ENCODE measurements at places on chromosomes 4 and X.

GRCh38 chr4:183478926-183479325 lies 25.9 kb upstream of the ING2 start:
- no peaks in the 10 kb centered on the region for H3K4me1 ChIP-seq
- H3K27ac ChIP-seq, result no peak overlapping the region
- DNase-seq, result no peak
- H3K36me3 ChIP-seq, result no peaks in the 10 kb centered on the region
- no peak overlapping the region for H3K4me3 ChIP-seq

- no peak overlapping the region for H3K27ac ChIP-seq
- H3K36me3 ChIP-seq, result no peaks in the 10 kb centered on the region
- no peak overlapping the region for H3K4me3 ChIP-seq
- no peak for DNase-seq
- peaks cover 13% of the 10 kb centered on the region for H3K4me1 ChIP-seq
These were observed 515.7 kb downstream of the BCOR start for GRCh38 chrX:39582091-39582490.

DNA sequence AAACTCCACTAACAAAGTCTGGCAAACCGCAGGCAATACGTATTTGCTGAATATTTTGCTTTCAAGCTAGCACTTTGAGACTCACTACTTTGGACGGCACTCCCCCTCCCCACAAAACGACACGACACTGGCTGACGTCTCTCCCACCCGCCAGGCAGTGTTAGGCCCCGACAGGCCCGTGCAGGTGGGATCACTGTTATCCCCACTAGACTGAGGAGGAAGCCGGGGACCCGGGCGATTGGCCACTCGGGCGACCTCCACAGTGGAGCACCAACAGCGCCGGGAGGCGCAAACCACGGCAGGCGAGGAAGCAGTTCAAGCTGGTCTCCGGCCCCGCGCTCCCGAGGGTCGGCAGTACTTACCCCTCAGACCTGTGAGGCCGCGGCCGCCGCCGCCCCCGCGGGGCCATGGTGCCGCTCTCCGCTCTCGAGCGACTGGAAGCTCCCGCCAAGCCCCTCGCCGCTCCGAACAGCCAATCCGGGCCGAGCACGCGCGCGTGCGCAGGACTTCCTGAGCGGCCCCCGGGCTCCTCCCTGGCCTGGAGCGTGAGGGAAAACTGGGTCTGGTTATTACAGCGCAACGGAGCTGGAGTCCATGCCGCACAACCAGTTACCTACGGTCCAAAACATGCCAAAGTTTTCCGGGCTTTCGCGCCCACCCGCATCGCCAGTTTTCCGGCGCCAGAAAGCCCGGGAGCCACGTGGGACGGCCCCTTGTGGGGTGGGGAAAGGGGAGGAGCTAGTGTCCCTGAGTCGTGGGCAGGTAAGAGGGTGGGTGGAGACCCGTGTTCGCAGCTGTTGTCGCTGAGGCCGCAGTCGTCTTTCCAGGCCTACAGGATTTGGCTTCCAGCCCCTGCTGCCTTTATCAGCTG lies at the start of gene CENPU:
CENPU (minus strand) TSS at position 443 of the 871 bp plus-strand sequence; CDS start at position 409, 34 bp downstream.
- DNase-seq, result peak; percentile 97
- H3K27ac ChIP-seq, result peak within 1 kb of the TSS; percentile 96
- peak within 1 kb of the TSS; percentile 96 for H3K4me3 ChIP-seq
- peaks cover 50% of the 10 kb centered on the region for H3K4me1 ChIP-seq

- H3K27ac ChIP-seq, result no peak overlapping the region
- H3K4me3 ChIP-seq, result no peak overlapping the region
- DNase-seq, result no peak
- H3K4me1 ChIP-seq, result no peaks in the 10 kb centered on the region
These were observed 645.9 kb upstream of the INTU start for GRCh38 chr4:126986828-126987227.

GRCh38 chr4:3703343-3703676 lies 62.9 kb upstream of the ADRA2C start:
- no peak overlapping the region for H3K27ac ChIP-seq
- no peak for DNase-seq
- H3K27me3 ChIP-seq, result peaks cover 15% of the 10 kb centered on the region
- H3K4me3 ChIP-seq, result no peak overlapping the region

GRCh38 chr4:11209826-11210225 lies 218.9 kb downstream of the HS3ST1 start:
- no peaks in the 10 kb centered on the region for H3K4me1 ChIP-seq
- H3K27ac ChIP-seq, result no peak overlapping the region
- no peak for DNase-seq

DNA sequence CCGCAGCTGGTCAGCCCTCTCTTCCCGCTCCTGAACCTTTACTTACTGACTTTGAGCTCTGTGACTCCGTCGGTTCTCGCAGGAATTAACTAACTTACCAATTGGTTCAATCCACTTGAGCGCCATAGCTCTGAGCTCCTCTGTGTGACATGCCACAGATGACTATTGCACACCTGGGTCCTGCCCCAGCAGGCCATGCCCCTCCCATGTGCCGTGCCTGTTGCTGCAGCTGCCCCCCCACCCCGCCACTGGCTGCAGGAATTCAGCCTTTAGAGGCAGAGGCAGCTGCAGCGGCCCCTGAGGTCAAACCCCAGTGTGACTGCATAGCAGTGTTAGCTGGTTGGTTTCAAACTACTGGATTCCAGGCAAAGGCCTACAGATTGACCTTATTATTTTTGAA lies 70.6 kb downstream of the MTMR1 start:
- peaks cover 5% of the 10 kb centered on the region for H3K36me3 ChIP-seq
- no peak for DNase-seq
- no peaks in the 10 kb centered on the region for H3K4me1 ChIP-seq
- H3K27me3 ChIP-seq, result no peaks in the 10 kb centered on the region
- no peak overlapping the region for H3K4me3 ChIP-seq

DNA sequence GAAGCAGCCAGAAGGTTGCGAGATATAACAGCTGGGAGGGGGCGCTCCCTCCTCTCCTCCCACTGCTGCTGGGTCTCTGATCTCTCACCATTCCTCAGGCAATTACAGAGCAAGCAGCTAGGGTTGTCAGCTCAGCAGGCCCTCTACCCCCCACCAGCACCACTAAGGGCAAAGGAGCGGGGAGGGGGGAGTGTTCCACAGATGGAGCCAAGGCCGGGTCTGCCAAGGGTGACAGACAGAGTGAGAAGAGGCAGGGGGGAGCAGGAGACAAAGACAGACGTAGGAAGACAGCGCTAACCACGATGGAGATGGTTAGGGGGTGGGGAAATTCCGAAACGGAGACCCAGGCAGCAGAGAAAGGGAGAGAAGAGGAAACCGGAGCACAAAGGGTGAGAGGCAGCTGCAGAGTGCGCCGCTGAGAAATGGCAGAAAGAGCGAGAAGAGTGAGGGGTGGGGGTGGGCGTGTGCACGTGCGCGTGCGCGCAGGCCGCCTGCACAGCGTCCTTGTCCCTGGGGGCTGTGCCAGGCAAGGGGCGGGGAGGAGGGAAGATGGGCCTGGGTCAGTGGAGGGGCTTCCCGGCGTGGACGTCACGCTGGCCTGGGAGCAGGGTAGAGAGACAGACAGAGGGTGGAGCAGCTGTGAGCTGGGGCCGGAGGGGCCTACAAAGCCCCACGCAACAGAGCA lies 6.9 kb downstream of the L1CAM start:
- no peak overlapping the region for H3K27ac ChIP-seq
- no peak for DNase-seq
- H3K4me3 ChIP-seq, result no peak overlapping the region
- H3K36me3 ChIP-seq, result no peaks in the 10 kb centered on the region
- H3K27me3 ChIP-seq, result peaks cover 78% of the 10 kb centered on the region

- H3K4me1 ChIP-seq, result peaks cover 43% of the 10 kb centered on the region
- no peaks in the 10 kb centered on the region for H3K27me3 ChIP-seq
- peaks cover 79% of the 10 kb centered on the region for H3K36me3 ChIP-seq
- peak overlapping the region; percentile 96 for H3K27ac ChIP-seq
- peak overlapping the region; percentile 93 for H3K4me3 ChIP-seq
These were observed 4.9 kb downstream of the PLAC8 start for GRCh38 chr4:83109480-83110222.

- DNase-seq, result no peak
- H3K36me3 ChIP-seq, result peaks cover 9% of the 10 kb centered on the region
- peaks cover 9% of the 10 kb centered on the region for H3K4me1 ChIP-seq
- no peaks in the 10 kb centered on the region for H3K27me3 ChIP-seq
- no peak overlapping the region for H3K27ac ChIP-seq
These were observed 11.6 kb upstream of the HADH start for GRCh38 chr4:107977966-107978705.

GRCh38 chr4:94453391-94453963 lies 1.7 kb downstream of the PDLIM5 start:
- H3K4me1 ChIP-seq, result peaks cover 21% of the 10 kb centered on the region
- peaks cover 30% of the 10 kb centered on the region for H3K27me3 ChIP-seq
- H3K4me3 ChIP-seq, result peak overlapping the region; percentile 83
- no peak for DNase-seq

DNA sequence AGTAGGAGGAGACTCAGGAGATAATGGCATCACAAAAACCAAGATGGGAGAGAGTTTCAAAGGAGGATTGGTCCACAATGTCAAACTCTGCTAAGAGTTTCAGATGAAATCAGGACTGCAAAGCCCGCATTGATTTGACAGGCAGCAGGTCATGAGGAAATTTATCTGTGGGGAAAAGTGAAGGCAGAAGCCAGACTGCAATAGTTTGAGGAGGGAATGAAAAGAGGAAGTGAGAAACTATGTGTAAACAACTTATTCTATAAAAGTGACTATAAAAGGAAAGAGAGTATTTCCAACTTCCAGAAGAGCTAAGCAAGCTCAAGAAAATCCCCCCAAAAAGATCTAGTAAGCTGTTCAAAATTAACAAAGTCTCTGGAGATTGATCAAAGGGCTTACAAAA lies 66.3 kb upstream of the DGKK start:
- H3K27ac ChIP-seq, result no peak overlapping the region
- H3K4me3 ChIP-seq, result no peak overlapping the region
- DNase-seq, result no peak
- H3K27me3 ChIP-seq, result peaks cover 4% of the 10 kb centered on the region
- no peaks in the 10 kb centered on the region for H3K36me3 ChIP-seq
